Stimulated activated CD4-positive, alpha-beta T cell treated with anti-CD3 and anti-CD28 coated beads, Interleukin-1b, Interleukin-23, amount 100 ng/mL, for 1 hour (primary cell): ENCODE measurements at places on chromosomes 7 and 10.

DNA sequence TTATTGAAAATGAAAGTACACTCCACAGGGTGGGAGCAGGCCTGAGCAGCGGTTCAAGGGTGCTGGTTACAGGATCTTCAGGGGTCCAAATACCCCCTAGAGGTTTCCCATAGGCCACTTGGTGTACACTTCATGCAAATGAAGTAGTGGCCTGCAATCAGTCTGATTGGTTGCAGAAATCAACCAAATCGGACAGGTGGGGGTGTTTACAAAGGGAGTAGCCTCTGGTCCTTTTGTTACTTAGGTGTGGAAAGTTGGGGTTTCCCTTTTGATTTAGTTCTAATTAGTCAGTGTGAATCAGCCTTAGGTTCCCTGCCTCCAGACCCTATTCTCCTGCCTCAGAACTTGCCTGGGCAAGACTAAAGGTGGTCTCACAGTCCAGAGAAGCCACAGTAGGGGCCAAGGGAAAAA, 49.6 kb downstream of the SYPL1 start:
- DNase-seq, result no peak

- no peak for DNase-seq
These were observed 46.7 kb downstream of the TFAM start for GRCh38 chr10:58431903-58432302.

- DNase-seq, result no peak
These were observed 270.5 kb upstream of the PLPP4 start for GRCh38 chr10:120186506-120186905.

DNA sequence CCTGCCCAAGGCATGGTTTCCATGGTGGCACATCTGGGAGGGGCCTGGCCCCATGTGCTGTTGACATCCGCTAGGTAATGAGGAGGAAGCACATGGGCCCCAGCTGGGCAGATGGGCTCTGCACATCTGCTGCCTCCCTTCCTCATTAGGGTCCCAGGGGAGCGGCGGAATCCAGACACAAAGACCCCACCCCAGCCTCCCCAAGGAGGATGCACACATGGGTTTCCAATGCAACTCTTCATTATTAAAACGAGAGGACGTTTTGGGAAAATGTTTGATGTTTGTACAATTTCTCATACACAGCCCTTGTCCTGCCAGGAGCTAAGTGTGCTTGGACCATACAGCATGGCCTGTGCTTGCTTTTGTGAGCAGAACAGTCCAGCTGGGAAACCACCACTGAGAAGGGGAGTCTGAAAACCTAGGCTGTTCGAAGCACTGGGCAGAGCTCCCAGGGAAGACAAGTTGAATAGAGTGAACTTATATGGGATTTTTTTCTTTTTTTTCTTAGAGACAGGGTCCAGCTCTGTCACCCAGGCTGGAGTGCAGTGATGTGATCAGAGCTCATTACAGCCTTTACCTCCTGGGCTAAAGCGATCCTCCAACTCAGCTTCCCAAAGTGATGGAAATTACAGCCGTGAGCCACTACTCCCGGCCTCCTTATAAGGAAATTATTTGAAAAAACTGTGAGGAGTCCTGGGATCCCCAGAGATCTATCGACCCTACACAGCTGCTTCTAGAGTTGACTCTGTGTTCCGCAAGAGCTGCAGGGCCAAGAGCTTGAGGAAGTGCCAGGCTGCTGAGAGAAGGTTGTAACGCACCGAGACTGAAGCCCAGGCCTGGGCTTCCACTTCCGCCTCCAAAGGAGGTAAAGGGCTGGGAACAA, 23.4 kb downstream of the FAM107B start:
- DNase-seq, result no peak

DNA sequence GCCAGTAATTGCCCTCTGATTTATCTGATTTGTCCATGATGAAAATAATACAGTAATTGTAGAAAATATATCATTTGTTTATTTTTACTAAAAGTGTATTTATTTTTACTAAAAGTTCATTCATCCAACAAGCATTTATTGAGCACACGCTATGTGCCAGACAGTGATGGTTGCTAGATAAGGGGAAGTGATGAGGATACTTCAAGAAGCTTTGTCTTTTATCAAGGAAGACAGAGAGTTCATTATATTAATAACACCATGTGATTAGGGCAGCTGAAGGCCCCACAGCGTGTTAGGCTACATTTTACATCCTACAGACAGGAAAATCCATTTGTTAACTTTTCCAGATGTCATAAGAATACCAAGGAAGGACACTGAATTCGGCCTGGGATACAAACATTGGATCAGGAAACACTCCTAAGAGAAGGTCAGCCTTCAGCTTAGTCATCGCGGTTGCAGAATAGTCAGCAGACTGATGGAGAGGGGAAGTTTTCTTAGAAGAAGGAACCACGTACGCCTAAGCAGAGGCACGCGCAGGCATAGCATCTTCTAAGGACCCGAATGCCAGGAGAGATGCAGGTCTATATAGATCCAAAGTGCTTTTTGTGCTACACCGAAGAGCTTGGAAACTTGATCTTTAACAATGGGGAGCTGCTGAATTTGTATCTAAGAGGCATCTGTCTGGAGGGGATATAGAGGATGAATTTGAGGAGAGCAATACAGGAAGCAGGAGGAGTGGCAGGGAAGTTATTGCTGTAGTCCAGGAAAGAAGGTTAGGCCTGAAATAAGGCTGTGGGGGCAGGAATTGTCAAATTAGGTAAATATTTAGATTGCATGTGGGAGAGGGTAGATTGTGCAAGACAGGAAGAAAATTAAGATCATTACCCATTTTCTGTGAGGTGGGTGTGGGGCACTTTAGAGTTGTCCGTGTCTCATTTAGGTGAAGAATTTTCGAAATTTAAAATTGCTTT, 85.7 kb downstream of the LRGUK start:
- DNase-seq, result no peak

DNA sequence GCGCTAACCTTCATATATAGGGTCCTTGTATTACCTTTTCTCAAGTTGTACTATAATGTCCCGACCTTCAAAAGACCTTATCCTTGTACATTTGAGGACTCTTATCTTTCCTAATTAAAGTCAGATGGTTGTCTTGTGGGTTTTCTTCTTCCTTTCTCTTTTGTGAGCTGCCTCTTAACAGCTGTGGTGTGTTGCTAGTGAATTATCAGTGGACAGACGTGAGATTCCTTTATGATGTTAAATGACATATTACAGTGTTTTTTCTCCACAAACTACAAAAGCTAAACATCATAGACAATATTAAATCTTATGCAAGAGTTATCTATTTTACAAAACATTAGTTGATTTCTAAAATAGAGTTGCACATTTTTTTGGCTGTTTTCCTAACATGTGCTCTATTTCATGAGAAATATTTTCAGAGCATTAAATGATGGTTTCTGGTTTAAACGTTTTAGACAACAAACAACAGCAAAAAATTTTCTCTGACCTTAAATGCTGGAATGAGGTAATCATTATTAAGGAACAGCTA, 272.2 kb upstream of the NPVF start:
- DNase-seq, result no peak

GRCh38 chr10:97234400-97234799, 48.6 kb upstream of the SLIT1 start:
- no peak for DNase-seq

DNA sequence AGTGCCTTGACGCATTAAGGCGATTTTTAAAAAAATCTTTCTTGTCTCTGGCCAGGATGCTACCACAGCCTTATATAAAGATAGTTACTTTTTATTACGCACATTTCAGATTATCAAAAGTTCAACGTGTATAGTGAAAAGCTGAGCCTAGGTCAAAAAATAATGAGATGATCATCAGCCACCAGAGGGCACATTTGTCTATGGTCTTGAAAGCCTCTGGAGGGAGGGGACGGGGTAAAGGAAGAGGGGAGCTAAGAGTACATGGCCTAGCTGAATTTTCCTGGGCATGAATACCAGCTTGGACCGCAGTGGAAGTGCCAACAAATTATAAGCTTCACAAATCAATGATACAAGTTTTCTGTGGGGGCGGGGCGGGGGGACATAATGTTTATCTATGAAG, 285.9 kb upstream of the SMIM30 start:
- DNase-seq, result no peak

- DNase-seq, result no peak
These were observed 65.3 kb downstream of the TET1 start for GRCh38 chr10:68625316-68625921.

DNA sequence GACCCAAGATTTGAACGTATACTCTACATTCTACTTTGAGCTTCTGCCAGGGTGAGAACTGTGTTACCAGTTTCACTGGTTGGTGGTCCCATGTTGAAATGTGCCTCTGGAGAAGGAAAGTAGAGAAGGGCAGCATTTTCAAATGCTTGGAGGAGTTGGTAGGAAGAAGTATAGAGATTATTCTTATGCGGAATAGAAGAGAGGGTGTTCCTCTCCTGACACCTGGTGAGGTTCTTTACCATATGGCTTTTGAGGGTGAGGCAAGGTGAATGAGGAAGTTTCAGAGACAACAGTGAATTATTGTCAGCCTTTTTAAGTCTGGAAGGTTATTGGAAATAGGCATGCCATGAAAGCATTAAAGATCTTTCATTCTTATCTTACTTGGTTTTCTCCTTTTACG, 34.3 kb downstream of the R3HCC1L start:
- DNase-seq, result no peak

DNA sequence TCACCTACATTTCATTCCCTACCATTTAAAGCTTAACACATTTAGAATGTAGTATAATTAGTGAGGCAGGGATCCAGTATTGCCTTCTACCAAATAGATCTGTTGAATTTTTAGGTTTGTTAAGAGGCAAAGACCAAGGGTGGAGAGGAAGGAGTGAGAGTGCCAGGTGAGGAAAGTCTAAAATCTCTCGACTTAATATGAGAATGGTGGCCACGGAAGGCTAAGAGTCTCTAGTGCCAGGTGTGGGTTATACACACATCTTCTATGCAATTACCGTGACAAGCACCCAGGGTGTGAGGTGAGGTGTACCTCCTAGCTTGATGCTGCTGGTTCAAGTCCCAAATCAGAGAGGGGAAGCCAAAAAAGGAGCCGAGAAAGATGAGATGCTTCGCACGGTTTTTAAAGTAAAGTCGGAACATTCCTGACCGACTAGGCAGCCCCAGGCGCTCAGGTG, 439 bp downstream of the IQUB start:
- DNase-seq, result no peak

DNA sequence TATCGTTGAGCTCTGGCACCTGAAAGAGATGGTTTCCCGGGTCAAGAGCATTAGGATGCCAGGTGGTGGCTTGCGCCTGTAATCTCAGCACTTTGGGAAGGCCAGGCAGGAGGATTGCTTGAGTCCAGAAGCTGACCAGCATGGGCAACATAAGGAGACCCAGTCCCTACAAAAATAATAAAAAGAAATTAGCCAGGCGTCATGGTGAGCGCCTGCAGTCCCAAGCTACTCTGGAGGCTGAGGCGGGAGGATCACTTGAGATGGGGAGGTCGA, 6.1 kb upstream of the KCP start:
- no peak for DNase-seq

GRCh38 chr10:74335501-74335900, 184.5 kb downstream of the ADK start:
- no peak for DNase-seq

GRCh38 chr7:40177071-40177470, 42.3 kb downstream of the SUGCT start:
- no peak for DNase-seq

DNA sequence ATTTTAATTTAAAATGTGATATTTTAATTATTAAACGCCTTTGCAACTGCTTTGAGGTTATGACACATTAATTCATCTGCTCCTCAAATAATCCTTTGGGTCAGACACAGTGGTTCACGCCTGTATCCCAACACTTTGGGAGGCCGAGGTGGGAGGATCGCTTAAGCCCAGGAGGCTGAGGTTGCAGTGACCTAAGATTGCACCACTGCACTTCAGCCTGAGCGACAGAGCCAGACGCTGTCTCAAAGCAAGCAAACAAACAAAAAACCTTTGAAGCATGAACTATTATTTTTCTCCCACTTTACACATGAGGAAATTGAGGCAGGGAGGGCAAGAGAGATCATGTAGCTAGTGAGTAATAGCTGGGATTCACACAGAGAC, 1.5 kb upstream of the POLD2 start:
- DNase-seq, result no peak

- no peak for DNase-seq
These were observed 117.5 kb downstream of the CDK14 start for GRCh38 chr7:90713628-90714027.

GRCh38 chr10:98055841-98056516, 25.6 kb upstream of the CRTAC1 start:
- no peak for DNase-seq

GRCh38 chr7:3884543-3884942, 583.5 kb downstream of the SDK1 start:
- DNase-seq, result no peak

GRCh38 chr10:115710136-115710535, 562.9 kb downstream of the GFRA1 start:
- DNase-seq, result no peak

- DNase-seq, result peak; percentile 49
These were observed 60.8 kb upstream of the PPIF start for GRCh38 chr10:79286318-79286951.

DNA sequence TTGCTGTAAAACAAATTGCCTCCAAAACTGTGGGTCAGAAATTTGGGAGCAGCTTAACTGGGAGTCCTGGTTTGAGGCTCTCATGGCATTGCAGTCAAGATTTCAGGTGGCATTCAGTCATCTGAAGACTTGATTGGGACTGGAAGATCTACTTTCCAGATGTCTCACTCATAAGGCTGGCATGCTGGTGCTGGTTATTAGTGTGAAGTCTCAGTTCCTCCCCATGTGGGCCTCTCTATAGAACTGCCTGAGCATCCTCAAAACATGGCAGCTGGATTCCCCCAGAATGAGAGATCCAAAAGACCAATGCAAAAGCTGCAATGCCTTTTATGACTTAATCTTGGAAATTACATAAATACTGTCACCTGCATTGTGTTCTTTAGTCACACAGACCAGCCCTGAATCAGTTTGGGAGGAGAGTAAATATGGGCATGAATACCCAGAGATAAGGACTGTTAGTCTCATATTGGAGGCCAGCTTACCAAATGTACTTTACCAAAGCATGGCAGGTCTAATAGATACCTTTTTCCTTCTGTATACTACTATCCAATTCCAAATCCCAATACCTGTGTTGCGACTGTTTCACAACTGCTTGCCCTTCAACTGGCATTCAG, 6.5 kb upstream of the HERPUD2 start:
- no peak for DNase-seq

DNA sequence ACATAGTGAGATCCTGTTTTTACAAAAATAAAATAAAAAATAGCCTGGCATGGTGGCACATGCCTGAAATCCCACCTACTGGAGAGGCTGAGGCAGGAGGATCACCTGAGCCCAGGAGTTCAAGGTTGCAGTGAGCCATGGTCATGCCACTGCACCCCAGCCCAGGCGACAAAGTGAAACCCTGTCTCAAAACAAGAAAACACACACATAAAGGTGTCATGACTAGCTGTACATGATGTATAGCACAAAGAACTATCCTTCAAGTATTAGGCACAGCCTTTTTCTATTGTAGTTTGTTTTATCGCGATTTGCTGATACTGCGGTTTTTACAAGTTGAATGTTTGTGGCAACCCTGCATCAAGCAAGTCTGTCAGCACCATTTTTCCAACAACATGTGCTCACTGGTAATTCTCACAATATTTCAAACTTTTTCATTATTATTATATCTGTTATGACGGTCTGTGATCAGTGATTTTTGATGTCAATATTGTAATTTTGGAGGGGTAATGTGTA, 11.5 kb upstream of the SNX13 start:
- no peak for DNase-seq
